ENCODE measurements at places on chromosomes 6 and 20.
A peak's percentile ranks its signal among the peaks of the same experiment; 100 is the strongest.

DNA sequence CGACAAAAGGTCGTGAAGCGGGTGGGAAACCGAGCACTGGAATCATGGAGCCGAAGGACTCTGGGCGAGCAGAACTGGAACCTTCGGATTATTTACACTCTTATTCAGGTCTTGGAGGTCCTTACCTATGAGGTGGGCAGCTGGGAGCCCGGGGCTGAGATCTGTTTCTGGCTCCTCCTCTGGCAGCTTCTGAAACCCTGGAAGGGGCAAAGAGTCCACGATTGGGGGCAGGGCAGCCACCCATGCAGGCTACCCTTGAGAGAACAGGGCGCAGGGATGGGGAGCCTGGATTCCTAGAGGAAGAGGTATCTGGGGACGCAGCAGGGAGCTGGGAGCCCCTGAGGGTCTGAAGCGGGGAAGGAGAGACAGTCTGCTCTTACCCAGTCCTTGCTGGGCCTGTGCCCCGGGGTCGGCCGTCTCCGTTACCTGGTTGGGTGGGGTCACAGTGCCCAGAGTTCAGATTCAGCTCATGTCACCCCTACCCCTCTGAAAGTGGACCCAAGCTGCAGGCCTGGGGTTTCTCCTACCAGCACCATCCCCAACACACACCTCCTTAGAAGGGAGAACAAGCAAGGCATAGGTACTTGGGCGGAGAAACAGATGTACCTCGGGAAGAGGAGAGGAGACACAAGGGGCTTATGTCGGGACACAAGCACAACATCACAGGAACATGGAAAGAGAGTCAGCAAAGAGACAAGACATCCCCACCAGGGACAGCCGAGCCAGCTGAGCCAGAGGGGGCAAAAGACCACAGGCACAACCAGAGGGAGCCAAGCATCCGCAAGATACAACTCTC lies 592 bp downstream of the LTB start:
- DNase-seq = no peak

GRCh38 chr6:54716877-54717276 lies 129.7 kb upstream of the FAM83B start:
- no peak for DNase-seq

DNA sequence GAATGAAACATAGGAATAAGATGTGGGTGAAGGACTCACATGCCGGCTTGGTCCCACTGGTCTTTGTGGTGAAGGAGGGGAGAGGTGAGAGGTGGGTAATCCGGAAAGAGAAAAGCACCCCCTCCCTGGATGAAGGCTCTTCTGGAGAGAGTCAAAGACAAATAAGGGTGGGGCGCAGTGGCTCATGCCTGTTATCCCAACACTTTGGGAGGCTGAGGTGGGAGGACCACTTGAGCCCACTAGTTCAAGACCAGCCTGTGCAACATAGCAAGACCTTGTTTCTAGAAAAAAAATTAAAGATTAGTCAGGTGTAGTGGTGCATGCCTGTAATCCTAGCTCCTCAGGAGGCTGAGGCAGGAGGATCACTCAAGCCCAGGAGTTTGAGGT lies 3.1 kb downstream of the LTB start:
- no peak for DNase-seq

GRCh38 chr6:159943101-159943632 lies 25.7 kb upstream of the IGF2R start:
- DNase-seq = peak; percentile 66

DNA sequence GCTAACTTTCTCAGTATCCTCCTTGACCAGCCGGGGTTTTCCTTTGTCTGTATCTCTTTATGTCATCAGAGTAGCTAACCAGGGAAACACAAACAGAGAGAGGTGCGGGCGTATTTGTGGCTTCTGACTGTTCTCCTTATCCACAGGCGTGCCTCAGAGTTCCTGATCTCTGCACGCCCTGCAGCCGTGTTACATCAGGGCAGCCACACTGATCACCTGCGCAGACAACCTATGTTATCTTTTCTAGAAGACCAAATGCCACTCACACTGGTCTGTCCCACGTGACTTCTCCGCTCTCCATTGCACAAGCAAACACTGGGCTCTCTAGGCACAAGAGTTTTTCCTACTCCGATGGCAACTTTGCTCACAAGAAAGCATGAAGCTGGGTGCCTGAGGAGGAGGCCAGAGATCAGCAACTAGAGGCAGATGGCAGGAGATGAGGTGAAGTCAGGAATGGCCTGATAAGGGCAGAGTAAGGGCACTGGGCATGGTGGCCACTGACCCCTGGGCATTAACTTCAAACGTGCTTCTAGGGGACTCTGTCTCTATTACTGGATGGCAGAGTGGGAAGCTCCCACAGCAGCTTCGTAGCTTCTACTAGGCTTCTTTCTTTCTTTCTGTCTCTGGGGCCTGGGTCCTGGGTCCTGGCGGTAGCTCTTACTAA lies 4.5 kb downstream of the PDE10A start:
- DNase-seq = no peak

DNA sequence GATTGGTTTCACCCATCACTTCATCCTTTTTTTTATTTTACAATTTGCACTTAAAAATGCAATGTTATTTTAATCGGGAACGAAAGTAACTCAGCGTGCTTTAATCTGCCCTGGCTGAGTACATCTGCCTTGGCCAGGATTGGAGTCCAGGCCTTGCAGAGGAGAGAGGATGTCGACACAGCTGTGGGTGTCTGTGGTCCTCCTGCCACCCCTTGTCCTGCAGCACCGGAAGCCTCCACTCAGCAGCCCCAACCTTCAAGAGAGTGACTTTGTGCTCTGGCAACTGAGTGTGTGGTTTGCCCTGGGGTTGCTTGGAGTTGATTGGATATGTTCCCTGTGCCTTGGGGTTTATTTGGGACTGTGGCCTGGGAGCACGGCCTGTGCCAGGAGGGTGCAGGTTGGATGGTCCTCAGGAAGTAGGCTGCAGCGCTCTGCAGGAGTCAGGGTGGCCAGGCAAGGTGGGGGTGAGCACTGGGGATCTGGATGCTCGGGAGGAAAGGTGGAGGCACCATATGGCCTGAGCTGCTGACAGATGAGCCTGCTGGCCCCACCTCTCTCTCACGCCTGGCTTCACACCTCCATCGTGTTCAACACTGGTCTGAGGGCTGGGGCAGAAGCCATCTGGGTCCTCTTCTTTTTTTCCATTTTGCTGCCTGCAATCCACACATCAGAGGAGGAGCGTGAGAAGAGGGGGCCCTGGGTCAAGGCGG lies 4.3 kb downstream of the MYT1 start:
- DNase-seq = no peak

DNA sequence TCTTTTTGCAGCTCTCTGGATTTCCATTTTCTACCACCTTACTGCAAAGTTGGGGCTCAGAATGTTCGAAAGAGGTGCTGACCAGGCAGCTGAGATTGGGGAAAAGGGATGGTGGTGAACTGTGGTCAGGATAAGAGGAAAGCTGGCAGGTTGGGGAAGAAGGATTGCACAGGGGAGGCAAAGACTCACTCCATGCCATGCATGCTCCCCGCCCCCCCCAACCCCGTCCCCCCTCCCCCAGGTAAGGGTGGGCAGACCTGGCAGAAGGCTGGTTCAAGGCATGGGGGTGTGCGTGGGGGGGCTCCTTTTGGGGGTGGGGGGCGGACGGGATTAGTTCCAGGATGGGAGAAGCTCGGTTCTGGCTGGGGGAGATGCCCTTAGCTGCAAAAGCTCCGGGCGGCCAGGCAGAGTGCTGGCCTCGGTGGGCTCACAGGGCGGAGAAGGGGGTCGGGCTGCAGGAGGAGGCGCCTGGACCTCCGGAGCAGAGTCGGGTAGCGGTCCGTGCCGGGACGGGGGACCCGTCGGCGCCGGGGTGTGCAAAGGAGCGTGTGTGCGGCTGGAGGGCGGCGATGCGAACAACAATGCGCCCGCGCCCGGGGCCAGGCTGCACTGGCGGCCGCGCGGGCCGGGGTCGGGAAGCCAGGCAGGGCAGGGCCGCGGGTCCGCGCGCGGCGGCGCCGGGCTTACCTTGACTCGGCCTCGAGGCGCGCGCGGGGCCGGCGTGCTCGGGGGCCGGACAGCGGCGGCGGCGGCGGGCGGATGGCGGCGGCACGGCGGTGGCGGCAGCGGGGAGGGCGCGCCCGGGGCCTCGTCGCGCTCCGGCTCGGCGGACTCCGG lies 880 bp downstream of the ADNP start:
- peak; percentile 14 for DNase-seq

DNA sequence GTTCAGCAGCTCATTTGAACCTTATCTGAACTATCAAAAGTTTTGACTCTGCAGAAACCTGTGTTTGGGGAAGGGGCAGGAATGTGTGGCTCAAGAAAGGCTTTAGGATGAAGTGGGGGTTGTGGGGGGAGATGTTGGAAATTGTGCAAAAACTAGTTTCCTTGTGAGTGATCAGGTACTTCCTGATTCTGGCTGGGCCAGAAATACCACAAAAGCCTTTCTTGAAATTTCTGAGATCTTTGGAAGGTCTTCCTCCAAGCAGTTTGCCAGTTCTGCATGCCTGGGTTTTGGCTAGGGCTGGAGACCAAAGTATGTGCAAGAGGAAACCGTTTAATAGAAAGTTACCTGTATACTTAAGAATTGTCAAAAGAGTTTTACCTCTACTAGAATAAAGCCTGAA lies 116.6 kb downstream of the BMP2 start:
- DNase-seq = peak; percentile 15

DNA sequence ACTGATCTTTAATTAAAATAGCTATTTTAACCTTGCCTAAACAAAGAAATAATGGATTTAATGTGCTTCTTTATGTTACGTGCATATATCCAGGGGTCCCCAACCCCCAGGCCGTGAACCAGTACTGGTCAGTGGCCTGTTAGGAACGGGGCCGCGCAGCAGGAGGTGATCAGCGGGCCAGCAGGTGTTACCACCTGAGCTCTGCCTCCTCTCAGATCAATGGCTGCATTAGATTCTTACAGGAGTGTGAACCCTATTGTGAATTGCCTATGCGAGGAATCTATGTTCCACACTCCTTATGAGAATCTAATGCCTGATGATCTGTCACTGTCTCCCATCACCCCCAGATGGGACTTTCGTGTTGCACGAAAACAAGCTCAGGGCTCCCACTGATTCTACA lies 8.8 kb downstream of the CYP24A1 start:
- DNase-seq = no peak

DNA sequence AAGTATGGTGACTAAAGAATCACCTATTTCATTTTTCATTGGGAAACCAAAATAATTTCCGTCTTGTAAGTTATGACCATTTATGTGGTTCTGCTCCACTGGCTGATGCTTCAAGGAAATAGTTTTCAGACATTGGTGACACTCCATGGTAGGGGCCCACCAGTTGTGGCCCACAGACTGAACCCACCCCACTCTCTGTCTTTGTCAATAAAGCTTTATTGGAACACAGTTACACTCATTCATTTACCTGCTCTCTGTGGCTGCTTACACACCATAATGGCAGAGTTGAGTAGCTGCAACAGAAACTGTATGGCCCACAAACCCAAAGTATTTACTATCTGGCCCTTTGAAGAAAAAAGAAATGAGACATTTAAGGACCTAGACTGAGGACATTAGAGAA lies 78.5 kb downstream of the TBC1D7 start:
- DNase-seq = no peak

DNA sequence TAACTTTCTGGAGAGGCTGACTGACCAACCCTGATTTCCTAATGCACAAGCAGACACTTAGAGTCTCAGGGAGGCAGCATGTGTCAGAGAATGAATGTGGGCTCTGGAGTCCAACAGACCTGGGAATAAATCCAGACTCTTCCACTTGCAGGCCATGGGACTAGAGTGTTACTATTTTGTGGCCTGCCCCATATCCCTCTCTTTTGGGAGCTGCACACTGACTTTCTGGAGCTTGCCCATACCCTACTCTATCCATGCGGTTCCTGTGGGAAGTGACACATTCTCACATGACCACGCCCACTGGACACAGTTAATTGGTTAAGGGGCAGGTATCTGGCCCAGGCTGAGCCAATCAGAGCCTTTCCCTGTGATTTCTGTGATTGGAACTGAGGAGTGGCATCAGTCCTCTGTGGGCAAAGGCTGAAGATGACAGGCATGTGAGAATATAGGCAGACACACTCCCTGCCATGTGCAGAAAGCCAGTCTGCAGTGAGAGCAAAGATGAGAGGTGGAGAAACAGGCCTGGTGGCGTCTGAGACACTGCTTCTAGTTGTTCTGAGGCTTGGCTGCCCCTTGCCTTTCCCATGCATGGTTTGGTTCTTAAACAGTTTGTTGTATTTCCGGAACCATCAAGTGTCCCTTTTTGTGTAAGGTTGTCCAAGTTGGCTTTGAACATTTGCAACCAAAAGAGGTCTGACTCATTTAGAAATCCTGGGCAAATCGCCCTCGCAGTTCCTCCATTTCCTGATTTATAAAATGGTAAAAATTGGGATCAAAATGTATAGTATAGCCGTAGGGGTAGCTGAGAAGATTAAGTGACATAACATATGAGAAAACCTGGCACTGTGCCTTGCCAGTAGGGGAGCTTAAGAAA lies 125.6 kb downstream of the CDC5L start:
- DNase-seq = no peak

DNA sequence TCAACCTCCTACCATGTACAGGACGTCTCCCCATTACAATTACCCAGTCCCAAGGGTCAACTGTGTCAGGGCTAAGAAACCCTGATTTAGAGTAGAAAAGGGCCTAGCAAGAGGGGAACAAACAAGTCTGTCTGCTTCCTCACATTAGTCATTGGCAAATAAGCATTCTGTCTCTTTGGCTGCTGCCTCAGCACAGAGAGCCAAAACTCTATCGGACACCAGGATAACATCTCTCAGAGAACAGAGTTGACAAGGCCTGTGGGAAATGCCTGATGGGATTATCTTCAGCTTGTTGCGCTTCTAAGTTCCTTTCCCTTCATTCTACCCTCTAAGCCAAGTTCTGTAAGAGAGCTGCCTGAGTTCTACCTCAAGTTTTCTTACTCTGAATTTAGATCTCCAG lies 19.0 kb upstream of the VSX1 start:
- DNase-seq = no peak

DNA sequence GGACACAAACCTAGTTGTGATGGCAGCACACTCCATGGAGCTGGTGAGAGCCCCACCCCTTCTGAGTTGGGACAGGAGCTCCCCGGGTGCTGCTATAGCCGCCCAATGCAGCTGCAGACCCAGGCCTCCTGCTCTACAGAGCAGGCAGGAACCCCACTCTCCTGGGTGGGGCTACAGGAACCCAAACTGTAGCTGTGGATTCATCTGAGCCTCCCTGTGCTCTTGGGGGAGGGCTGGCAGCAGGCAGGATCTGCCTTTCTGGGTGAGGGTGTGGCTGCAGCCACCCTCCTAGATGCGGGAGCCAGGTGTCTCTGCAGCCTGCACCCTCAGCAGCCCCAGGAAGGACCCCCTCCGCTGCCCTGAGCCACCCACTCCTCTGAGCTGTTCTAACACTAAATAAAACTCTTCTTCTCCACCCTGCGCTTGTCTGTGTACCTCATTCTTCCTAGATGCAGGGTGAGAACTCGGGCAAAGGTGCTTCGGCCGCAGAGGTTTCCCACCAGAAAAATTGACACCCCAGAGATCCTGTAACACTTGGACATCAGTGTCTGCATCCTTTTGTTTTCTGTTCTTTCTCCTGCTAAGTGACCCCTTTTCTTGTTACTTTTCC lies 55.2 kb upstream of the KIF13A start:
- DNase-seq = no peak

- DNase-seq = peak; percentile 3
Observed at GRCh38 chr6:46419576-46420002, 71.7 kb downstream of the RCAN2 start.

Data from CD14-positive monocyte (primary cell).